ENCODE measurements at places on chromosomes 7 and 10.
A peak's percentile ranks its signal among the peaks of the same experiment; 100 is the strongest.

GRCh38 chr10:132052124-132052523, 13.6 kb upstream of the JAKMIP3 start:
- DNase-seq = no peak

- no peak for DNase-seq
Observed at GRCh38 chr7:12320987-12321647, 82.5 kb downstream of the VWDE start.

- DNase-seq = no peak
Observed at GRCh38 chr7:112866424-112866823, 76.2 kb upstream of the TMEM168 start.

DNA sequence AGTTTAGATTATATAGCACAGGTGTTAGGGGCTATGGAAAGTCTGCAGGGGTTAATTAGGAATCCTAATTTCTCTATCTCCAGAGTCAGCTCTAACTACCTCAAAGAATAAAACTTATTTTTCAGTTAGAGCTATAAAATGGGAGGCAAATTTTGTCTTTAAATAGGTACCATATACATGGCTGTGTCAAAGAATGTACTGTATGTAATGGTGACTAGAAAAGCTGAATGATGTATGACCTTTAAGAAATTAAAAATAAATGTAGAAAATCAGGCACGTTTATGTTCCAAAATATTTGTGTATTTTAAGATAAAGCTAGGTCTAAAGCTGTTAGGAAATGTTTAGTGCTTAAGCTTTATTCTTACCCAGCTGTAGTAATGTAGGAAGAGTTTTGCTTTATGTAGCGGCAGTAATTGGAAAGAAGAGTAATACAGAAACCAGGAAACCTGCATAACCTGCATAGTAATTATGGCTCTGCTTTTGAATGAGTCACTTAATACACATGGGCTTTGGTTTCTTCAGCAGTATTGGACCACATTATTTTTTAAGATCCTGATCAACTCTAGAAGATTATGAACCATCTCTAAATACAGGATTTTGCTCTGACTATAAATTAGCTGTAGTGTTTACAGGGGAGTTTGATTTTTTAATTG, 85.0 kb downstream of the KMT2E start:
- DNase-seq = no peak

- no peak for DNase-seq
Observed at GRCh38 chr7:29341156-29341555, 146.6 kb downstream of the CHN2 start.

DNA sequence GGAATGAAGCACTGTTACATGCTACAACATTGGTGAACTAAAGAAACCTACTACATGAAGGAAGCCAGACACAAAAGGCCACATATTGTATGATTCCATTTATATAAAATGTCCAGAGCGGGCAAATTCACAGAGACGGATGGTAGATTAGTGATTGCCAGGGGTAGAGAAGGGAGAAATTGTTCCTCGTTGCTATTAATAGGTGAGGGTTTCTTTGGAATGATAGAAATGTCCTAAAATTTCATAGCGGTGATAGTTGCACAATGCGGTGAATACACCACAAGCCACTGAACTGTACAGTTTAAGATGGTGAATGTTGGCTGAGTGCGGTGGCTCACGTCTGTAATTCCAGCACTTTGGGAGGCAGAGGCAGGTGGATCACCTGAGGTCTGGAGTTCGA, 29.0 kb downstream of the DENND2A start:
- DNase-seq = no peak

GRCh38 chr7:22598318-22598920, 98.4 kb upstream of the STEAP1B start:
- no peak for DNase-seq

GRCh38 chr7:133978502-133979295, 148.4 kb upstream of the LRGUK start:
- DNase-seq = no peak

- peak; percentile 54 for DNase-seq
Observed at GRCh38 chr7:1028044-1028770, 16.1 kb upstream of the GPR146 start.

GRCh38 chr10:95229724-95230627, 35.9 kb downstream of the ACSM6 start:
- DNase-seq = no peak

- no peak for DNase-seq
Observed at GRCh38 chr7:24907311-24907886, 72.6 kb downstream of the OSBPL3 start.

- peak; percentile 51 for DNase-seq
Observed at GRCh38 chr10:135132-135600, at the start of gene ZMYND11. Gene ZMYND11, plus strand, starts transcription at chr10:135455. Its CDS starts 44,558 bp downstream, at chr10:180013.

DNA sequence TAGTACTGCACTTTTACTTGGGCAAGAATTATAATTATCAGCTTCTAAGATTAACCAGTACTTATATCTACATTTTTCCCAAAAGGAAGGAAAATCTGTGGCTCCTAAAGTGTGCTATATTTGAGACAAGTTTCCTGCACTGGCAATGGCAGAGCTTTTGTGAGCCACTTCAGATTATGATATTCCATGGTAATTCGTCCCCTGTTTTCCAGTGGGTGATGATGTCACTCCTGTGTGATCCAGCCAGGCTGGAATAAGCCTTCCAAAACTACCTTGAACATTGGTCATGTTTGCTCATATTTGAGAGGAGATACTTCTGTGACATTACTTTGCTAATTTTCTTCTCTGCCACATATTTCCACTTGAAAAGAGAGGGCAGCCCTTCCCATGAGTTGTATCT, 302.1 kb downstream of the MDFIC start:
- DNase-seq = no peak

DNA sequence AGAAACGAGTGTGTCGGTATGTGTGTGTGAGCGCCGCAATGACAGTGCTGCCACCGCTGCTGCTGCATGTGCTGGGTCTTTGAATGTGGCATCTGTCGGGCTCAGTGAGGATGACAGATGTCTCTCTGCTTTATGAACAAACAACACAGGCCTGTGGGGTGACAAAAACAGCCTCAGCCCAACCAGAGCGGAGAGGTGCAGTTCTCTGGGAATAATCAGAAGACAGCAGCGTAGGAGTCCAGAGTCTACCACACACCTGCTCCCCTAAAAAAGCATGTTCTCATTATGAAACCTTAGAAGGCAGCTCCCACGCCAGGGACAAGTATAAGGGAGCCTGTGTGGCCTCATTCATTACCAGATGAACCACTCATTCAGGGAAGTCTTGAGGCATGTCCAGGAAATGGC, 278.3 kb downstream of the KCNMA1 start:
- no peak for DNase-seq

- no peak for DNase-seq
Observed at GRCh38 chr7:81873559-81873958, 103.7 kb upstream of the HGF start.

DNA sequence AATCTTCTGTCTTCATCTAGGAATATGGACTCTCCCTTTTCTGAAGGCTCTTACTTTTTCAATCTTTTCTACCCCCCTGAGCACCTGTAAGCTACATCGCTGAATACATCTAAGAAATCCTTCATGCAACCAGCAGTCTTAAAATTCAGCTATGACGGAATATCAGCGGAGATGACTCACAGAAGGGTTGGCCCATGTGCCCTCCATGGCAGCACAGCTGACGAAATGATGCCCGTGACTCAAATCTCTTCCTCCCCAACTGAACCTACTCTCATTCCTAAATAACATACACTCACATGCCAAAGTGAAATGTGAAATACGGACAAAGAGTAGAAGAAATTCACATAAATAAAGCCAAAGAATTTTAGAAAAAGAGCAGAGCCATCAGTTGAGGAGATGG, 30.3 kb upstream of the NCAPG2 start:
- no peak for DNase-seq

- DNase-seq = no peak
Observed at GRCh38 chr10:63494951-63495350, 26.2 kb upstream of the REEP3 start.

- DNase-seq = peak; percentile 64
Observed at GRCh38 chr7:151083071-151083823, at the start of gene TMUB1. Gene TMUB1, minus strand, starts transcription at chr7:151083493. Its CDS starts 930 bp downstream, at chr7:151082563.

- DNase-seq = no peak
Observed at GRCh38 chr10:128018236-128018635, 108.0 kb downstream of the MKI67 start.

- peak; percentile 29 for DNase-seq
Observed at GRCh38 chr7:150716368-150716767, at the start of gene GIMAP1. Gene GIMAP1, plus strand, starts transcription at chr7:150716613. Its CDS starts 2,435 bp downstream, at chr7:150719048.

- DNase-seq = no peak
Observed at GRCh38 chr7:36011588-36011965, 141.5 kb upstream of the EEPD1 start.

- no peak for DNase-seq
Observed at GRCh38 chr10:4683838-4684237, 142.2 kb upstream of the AKR1E2 start.

DNA sequence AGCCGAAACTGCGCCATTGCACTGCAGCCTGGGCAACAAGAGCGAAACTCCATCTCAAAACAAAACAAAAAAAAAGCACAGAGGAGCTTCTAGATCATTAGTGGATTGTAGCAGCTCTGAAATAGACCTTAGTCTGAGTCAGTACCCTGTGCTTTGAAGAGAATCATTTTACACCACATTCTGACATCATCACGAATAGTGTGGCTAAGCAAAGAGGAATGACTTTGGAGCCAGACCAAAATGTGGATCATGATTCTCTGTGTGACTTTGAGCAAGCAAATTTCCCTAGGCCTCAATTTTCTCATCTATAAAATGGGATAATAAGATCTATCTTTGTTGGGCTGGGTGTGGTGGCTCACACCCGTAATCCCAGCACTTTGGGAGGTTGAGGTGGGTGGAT, 618.9 kb downstream of the CALN1 start:
- DNase-seq = no peak

- no peak for DNase-seq
Observed at GRCh38 chr10:70594161-70594560, 8.4 kb downstream of the PRF1 start.

- no peak for DNase-seq
Observed at GRCh38 chr10:33368086-33368485, 33.6 kb upstream of the NRP1 start.

DNA sequence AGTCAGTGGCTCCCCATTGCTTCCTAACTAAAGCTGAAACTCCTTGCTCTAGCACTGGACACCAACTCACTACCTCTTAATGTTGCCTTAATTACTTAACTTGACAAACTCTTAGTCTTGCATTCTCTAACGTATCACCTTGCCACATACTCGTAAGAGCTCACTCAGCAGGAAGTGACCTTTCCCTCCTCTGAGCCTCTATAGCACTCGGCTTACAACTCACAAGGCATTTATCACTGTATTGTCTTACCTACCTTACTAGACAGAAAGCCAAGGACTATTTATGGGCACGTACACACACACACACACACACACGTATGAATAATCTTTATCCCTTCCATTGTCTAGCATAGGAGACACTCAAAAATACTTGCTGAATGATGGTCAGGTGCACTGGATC, 21.2 kb downstream of the CEP41 start:
- DNase-seq = no peak

GRCh38 chr10:26457088-26457487, 18.9 kb downstream of the APBB1IP start:
- DNase-seq = no peak

DNA sequence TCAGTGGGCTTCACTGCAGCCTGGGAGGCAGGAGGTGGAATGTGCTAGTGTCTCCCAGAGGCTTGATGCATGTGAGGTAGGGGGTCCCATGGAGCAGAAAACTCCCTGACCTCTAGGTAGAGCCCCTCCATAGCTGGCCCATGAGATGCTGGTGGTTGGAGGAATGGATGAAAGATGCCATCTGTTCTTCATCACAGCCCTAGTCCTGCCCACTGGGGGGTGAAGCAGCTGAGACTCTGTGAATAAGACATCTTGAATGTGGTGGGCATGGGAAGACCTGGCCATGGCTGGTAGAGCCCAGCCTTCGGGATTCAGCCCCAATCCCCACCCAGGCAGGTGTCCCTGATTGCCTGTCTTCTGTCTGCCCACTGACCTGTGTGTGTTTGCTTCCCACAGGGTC, 92.5 kb downstream of the COL13A1 start:
- DNase-seq = no peak

- DNase-seq = no peak
Observed at GRCh38 chr7:47866120-47866519, 82.1 kb downstream of the PKD1L1 start.

DNA sequence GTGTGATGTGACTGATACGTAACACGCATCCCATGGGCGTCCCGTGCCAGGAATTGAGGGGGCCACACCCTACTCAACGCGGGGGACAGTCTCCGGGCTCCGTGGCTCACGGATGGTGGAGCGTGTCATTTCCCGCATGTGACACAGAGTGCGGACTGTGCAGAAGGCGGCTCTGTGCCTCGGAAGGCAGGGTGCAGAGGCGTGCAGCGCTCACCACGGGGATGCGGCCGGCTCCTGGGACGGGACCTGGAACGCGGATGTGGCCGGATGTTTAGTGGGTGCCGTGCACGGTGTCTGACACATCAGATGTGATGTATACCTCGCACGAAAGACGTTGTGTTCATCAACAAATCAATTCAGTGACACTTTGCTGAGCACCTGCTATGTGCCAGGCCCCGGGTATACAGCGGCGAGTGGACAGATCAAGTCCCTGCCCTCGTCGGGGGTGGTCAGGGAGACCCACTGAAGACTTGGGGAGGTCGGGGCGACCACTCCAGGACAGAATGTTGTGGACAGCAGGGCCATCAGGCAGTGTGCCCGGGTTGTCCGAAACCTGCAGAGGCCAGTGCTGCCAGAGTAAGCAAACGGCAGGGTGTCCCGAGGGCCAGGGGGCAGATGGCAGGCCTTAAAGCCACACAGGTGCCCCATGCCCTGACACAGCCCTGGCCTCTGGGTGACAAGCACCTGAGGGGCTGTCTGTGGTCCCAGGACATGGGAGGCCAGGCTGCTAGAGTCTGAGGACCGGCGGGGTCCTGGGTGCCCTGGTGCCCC, 38.1 kb downstream of the MICALL2 start:
- DNase-seq = no peak

DNA sequence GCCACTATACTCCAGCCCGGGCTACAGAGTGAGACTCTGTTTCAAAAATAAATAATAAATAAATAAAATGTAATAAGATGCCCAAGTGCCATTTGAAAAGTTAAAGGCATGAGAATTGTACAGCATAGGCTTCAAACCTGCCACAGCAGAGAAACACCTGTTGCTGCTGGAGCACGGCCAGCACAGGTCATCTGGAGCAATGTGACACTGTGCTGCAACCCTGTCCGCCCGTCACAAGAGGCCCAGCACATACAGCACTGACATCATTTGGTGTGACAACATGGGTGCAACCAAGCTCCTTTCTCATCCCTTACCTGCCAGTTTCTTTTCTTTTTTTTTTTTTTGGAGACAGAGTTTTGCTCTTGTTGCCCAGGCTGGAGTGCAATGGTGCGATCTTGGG, 1.3 kb downstream of the RFC2 start:
- no peak for DNase-seq

DNA sequence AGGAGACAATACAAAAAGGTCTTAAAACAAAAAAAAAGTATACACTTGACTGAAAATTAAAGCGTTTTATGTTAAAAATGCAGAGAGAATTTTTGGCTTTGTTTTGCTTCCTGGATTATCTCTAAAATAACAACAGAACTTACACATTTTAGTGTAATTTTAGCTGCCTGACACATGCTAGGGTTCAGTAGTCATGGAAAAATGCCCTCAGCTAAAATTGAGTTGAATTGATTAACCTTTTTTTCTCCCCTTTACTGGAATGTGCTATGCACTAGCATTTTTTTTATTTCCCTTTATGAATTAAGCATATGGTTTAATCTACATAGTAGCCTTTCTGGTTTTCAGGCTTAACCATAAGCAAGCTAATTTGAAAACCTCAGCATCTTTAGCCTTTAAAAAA, 89.9 kb downstream of the ZNF277 start:
- no peak for DNase-seq

Measured in stimulated activated CD8-positive, alpha-beta memory T cell treated with anti-CD3 and anti-CD28 coated beads, Interleukin-7, amount 100 ng/mL, for 1 hour (primary cell).